ENCODE measurements at places on chromosomes 13 and 19.

DNA sequence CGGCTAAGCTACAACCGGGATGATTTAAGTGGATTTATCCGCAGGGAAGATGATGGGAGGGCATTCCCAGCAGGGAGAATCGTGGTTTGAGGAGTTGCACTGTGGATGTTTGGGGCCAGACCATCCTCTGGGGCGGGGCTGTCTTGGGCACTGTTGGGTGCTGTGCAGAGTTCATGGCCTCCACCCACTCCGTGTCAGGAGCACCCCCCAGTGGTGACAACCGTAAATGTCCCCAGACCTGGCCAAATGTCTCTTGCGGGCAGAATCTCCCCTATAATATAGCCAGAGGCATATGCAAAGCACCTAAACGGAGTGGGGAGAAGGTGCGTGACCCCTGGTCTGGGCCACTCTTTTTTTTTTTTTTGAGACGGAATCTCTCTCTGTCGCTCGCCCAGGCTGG lies 40.2 kb downstream of the SMIM24 start:
- DNase-seq, result no peak

- DNase-seq, result no peak
These were observed 41.1 kb downstream of the GPR12 start for GRCh38 chr13:26719356-26719945.

DNA sequence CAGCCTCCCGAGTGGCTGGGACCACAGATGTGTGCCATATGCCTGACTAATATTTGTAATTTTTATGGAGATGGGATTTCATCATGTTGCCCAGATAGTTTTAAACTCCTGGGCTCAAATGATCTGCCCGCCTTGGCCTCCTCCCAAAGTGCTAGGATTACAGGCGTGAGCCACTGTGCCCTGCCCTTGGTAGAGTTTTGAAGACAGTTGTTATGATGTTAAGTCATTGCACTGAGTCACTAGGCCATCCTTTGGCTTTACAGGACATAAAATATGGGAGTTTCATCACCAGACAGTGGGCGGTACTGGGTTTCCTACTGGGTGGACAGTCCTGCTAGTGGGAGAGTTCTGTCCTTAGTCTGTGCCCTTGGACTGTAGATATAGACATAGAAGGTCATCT lies 282.5 kb downstream of the ATP8A2 start:
- no peak for DNase-seq

GRCh38 chr13:110351636-110352420 lies 44.7 kb downstream of the COL4A2 start:
- DNase-seq, result no peak

GRCh38 chr19:19068659-19069654 lies 5.2 kb downstream of the SLC25A42 start:
- DNase-seq, result no peak

DNA sequence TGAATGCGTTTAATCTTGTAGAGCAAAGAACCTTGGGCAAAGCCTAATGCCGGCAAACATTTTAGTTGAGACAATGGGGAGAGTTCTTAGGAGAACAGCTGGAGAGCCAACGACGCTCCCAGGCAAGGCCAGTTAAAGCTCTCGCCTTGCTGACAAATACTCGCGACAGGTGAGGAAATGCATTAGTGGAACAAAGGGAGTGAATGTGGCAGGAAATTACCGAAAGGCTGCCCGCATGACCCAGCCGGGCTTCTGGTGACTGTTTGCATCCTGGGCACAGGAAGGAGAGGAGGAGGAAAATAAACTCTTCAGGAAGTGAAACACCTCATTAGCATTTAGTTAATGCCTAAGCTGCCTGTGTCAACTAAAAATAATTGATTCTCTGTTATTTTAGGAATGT lies 74.6 kb downstream of the SHISA2 start:
- DNase-seq, result no peak

- peak; percentile 92 for DNase-seq
These were observed 933 bp upstream of the NRTN start for GRCh38 chr19:5803752-5804515.

- no peak for DNase-seq
These were observed 109.5 kb downstream of the PIBF1 start for GRCh38 chr13:72891423-72891822.

DNA sequence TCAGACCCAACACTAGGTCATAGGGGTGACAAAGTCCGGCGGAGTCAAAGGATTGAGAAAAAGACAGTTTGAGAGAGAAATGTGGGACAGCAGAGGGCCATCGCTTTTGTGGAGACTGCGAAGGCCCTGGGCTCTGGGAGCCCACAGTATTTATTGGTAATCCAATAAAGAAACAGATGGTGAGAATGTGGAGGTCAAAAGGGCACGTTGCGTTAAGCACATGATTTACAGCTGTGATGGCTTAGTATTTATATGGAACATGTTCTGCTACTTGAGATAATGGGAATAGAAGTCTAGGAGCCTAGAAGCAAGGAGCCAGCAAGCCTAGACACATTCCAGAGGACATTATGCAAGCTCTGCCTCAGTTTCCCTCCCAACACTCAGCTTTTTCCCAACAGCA lies 2521.1 kb downstream of the PCDH9 start:
- DNase-seq, result no peak

DNA sequence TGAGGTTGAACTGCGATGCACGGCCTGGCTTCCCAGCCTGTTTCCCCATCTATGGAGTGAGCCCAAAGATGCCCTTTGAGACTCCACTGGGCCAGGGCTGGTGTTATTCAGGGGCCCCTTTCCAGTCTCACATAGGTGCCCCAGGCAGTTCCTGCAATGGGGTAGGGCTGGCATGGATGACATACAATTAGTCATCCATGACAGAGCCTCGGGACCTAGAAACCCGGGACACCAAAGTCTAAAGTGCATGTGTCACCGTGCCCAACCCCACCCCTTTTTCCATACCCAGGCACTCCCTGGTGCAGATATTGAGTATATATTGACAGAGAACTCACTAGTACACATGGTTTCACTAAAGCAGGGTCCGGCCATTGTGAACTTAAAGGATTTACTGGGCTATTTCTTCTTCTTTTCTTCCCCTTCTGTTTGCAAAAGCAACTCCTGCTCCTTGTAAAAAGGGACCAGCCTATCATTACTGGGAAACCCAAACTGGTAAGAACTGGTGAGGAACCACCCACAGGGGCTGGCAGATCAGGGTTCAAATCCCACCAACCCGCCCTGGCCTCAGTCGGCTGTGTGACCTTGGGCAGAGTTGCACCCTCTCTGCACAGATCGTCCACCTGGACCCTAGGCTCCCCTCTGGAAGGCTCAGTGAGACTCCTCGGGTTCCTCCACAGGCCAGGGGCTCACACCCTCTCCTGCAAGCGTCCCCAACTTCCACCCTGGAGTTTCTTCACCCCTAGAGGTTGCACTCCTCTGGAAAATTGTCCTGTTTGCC lies 2.7 kb downstream of the B3GNT3 start:
- DNase-seq, result no peak

DNA sequence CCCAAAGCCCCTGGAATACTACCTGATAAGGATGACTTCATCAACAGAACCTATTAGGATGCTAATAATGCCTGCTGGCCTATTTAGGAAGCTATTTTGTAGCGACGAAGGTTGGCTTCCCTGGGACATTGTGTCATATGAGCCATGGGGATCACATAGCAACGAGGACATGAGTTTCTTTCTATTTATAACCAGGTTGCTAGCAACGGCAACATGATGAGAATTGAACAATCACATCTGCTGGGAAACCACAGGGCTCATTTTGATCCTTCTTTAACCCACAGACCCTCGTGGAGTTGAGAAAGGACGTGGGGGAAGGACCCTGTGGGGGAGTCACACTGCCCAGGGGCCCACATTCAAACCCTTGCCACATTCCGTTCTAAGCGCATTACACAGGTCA lies 172.2 kb downstream of the COL4A1 start:
- no peak for DNase-seq

- DNase-seq, result no peak
These were observed 1.9 kb upstream of the FOXO1 start for GRCh38 chr13:40668335-40668734.

DNA sequence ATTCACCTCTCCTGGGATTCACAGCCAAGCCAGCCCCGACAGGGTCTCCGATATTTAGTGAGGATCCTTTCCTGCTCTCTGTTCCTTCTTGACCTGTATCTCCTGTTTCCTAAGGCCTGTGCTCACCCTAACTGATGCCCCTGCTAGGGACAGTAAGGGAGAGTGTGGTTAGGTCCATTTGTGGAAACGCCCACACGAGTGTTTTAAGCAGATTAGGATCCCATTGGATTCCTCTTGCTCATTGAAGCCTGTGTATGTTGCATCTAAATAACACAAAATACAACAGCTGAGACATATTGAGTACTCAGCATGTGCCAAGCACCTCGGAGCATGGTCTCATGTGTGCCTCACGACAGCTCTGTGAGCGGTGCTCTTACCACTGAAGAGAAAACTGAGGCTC lies 64.9 kb downstream of the EFNB2 start:
- no peak for DNase-seq

- no peak for DNase-seq
These were observed 63.1 kb downstream of the CEBPG start for GRCh38 chr19:33436360-33437345.

DNA sequence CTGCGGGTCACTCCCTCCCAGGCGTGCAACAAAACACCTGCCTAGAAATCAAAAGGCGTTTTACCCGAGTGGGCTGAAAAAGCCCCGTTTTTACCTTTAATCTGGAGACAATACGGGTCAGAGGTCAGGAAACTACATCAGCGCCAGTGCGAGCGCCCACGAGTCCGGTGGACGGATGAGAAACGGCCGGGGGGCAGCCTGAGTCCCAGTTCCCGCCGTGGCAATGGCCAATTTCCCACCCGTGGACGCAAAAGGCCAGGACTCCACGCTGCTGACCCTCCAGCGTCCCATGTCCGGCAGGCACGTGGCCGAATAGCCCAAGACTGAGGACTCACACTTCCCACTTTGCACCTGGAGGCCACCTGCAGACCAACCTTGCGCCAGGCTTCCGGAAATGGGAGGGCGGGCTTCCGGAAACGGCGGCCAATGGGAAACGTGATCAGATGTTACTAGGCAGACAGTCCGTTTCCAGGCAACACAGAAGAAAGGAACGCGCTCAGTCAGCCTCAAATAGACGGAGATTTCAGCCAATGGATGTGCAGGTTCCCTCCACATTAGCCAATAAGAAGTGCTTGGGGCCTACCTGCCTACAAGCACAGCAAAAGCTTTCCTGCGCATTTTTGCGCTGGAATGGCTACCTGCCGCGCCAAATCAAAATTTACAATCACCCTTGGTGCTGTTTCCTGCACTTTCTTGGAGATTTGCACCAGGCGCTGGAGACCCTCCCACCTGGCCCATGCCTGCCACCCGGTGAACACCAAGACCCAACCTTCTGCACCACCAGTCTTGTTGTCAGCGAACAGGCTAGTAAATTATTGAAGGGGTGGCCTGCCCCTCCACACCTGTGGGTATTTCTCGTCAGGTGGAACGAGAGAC lies 47.4 kb downstream of the ZFP14 start:
- DNase-seq, result peak; percentile 25

GRCh38 chr13:68214691-68215415 lies 984.7 kb upstream of the PCDH9 start:
- DNase-seq, result no peak

DNA sequence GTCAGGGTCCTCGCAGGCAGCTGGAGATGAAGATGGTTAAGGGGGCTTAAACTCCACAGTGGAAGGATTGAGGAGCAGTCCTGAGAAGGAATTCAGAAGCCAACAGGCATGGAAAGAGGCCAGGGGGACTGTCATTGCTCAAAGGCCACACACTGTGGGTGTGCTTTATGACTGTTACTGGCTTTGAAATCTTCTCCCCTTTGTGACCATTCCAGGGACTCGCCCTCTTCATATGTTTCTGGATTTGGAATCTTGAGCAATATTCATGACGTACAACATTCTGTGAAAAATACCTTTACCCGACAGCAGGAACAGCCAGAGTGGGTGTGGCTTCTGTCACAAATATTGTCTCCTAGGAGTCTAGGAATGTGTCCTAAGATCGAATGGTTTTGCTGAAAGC lies 16.6 kb downstream of the CEACAM7 start:
- no peak for DNase-seq

GRCh38 chr13:98538876-98539275 lies 38.0 kb downstream of the STK24 start:
- DNase-seq, result no peak

GRCh38 chr19:44998025-44998424 lies 3.2 kb upstream of the RELB start:
- no peak for DNase-seq
